Cardiac septum (tissue), 1 donor: ENCODE measurements at places on chromosomes 3 and 15. TPM values are rescaled to one million over a fixed set of nuclear protein-coding genes. Genes with fewer than 3 reads are reported as not detected.

GRCh38 chr3:154018100-154018696 is 103.0 kb upstream of the ARHGEF26 start:
- DNase-seq: no peak

DNA sequence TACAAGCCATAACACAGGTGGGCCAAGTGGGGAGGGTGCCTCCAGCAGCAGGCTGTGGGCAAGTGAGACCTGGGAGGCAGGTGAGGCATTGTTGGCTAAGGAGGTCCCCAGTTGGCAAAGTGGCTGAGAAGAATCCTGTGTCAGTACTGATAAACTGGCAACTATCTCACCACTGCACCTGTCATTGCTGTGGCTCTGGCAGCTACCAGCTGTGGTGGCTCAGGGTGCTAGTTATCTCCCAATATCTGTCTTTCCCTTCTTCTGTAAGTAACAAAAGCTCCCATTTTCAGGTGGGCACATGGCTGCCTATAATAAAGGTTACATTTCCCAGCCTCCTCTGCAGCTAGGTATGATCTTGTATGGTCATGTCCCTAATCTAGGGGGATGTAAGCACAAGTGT is 80.6 kb upstream of the RNF7 start:
- DNase-seq: no peak

- no peak for DNase-seq
Observed at GRCh38 chr3:164365242-164365641, 713.1 kb downstream of the SI start.

DNA sequence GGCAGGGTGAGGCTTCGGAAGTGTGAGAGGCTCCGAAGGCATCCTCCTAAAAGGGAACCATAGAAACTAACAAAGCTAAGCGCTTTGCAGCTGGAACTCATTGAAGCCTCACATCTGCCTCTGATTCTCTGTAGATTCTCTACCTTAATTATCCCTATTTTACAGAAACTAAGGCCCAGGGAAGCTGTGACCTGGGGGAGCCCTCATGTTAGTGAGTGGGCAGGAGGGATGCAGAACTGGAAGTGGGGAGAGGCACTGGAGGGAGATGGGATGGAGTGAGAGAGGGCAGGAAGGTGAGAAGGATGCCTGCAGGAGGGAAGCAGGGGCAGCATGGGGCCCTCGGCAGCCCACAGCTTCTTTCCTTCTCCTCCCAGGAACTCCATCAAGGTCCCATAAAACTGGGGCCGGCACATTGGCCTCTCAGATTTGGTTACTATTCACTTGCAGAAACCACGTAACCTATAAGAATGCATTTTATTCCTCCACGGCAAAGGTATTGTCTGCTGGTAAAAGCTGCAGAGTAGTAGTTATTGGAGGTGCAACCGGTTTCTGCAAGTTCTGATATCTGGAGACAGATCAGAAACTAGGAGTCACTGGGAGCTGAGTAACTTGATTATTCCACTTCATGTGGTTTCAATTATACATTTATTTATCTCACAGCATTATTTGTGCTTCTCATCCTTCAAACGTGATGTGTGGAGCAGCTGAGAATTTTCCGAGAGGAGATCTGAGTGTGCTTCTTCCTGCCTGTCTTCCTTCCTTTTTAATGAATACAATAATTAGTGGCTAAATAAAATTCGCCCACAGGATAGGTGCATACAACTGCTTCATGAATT is 24.0 kb upstream of the CHCHD6 start:
- DNase-seq: no peak

DNA sequence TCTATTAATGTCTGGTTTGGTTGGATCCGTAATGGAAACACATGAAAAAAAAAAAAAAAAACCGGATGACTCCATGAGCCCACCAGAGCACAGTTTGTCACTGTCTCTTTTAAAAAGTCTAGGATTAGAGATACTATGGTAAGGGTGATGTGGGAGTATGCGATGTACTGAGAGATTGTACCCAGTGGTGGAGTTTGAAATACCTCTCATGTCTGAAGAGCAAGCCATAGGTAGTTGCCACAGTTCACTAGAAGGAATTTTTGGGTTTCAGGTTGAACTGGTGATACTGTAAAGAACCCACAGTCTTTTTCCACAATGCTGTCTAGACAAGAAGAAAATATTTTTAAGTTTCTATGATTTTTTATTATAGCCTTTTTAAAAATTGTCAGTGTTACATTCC is 132.9 kb downstream of the KLHL25 start:
- no peak for DNase-seq

GRCh38 chr15:42498212-42499068 is 3.0 kb downstream of the SNAP23 start:
- no peak for DNase-seq

DNA sequence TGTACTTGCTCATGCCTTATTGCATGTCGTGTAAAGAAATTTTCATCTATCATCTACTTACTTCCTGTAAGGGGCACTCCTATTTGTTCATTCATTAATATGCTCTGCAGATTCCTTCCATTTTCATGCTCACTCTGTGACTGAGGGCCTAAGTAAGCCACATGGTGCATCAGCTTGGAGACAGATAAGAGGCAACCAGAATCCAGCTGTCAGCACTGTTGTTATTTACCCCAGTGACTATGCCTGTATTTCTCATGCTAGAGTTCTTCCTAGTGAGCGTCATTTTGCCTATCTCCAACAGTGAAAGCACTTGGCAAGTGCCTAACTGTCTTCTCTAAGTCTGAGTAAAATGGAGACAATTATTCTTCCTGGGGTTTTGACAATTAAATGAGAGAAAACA is 124.8 kb upstream of the ABI3BP start:
- no peak for DNase-seq

DNA sequence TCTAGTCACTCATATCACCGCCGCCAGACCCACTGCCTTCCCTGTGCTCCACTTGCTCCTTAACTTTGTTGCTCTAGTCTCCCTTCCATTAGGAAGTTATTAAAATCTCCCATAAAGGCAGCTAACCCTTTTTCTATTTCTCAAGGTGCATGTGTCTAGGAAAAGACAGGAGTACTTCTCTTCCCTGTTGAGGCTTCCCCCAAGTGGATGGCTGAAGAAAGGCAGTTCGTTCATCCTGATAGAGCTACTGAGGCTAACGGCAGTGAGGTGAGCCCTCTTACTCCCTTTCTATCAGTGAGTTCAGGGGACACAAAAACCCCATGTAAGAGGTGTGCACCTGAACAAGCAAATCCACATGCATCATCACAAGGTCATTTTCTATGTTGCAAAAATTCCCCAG is 397.8 kb downstream of the IGSF11 start:
- DNase-seq: no peak

GRCh38 chr15:66472176-66472999 is 25.2 kb downstream of the SNAPC5 start:
- no peak for DNase-seq

DNA sequence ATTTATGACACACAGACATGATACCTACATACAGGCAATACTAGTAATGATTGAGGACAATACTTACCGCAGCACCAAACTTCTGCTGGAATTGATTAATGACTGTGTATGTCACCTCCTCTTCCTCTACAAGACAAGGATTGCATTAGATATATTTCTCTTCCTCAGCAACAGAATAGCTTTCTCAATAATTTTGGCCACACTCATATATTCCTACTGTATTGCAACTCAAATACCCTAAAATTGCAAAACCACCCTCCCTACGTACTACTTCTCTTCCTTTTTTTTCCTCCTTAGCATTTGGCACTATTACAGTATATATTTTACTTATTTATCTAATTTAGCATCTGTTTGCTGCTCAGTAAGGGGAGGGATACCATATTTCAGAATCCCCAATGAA is 14.8 kb downstream of the EXD1 start:
- no peak for DNase-seq

- DNase-seq: no peak
Observed at GRCh38 chr3:32876920-32877319, 59.1 kb downstream of the TRIM71 start.

GRCh38 chr15:86317384-86317740 is 237.7 kb downstream of the AGBL1 start:
- DNase-seq: no peak

DNA sequence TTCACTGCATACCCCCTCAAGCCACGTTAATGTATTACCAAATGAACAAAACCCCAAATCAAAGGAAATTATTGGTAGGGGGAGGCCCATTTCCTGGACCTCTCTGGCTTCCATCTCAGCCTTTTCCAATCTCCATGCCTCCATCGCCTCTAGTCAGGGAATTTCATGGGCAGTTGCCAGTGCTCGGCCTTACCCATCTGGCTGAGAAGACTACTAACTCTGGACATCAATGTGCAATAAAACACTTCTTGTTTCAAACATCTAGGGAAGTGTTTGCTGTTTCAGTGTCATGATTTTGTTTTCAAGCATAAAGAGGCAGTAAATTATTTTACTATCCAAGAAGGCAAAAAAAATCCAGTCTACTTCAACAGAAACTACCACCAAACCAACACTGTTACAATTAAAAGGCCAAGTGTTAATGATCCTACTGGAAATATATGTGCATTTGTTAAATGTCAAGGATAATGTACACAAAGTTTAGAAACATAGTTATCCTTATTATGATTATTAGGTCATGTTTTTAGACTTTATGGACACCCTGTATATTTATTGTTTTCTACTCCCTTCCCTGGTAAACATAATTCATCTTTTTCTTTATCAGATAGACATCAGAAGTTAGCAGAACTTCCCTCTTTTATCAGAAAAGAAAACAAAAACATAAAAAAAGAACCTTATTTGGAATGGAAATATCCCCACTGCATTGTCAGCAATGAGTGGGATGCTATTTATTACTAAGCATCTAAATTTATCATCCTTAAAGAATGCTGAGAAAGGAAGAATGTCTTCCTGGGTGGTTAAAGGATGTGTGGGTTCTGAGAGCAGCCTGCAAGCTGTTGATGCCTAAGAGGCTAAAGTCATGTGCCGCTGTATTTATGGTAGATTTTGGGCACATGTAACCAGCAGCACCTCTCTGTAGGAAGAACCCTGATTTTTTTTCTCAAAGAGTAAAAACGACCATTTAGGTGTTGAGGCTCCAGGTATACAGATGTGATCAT is 15.2 kb downstream of the LDHAL6B start:
- no peak for DNase-seq

GRCh38 chr3:20680990-20681628 is 495.1 kb upstream of the SGO1 start:
- DNase-seq: no peak

DNA sequence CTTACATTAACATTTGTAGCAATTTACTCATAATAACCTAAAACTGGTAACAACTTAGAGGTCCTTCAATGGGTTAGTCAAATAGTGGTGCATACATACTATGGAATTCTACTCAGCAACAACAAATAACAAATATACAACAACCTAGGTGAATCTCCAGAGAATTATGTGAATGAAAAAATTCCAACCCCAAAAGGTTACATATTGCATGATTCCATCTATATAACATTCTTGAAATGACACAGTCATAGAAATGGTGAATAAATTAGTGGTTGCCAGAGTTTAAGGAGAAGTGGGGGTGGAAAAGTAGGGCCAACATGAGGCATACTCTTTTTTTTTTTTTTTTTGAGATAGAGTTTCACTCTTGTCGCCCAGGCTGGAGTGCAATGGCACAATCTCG is 12.7 kb upstream of the SNTN start:
- no peak for DNase-seq

GRCh38 chr15:101841656-101842055 is 29.7 kb downstream of the OR4F15 start:
- DNase-seq: no peak

DNA sequence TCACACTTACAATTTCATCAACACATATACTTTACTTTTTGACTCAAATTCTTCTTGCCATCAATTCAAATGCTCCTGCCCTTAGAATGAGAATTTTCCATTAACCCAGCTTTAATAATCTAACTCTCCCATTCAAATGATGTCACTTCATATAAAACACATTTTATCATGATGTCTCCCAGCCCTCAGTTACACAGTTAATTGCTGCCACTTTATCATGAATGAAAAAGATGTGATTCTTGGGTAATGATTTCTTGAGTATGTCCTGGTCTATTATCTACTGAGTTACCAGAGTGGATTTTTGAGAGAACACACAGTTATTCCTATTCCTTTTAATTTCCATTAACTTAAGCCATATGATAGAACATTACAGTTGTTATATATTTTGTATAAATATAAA is 7.6 kb downstream of the AGTR1 start:
- DNase-seq: no peak

DNA sequence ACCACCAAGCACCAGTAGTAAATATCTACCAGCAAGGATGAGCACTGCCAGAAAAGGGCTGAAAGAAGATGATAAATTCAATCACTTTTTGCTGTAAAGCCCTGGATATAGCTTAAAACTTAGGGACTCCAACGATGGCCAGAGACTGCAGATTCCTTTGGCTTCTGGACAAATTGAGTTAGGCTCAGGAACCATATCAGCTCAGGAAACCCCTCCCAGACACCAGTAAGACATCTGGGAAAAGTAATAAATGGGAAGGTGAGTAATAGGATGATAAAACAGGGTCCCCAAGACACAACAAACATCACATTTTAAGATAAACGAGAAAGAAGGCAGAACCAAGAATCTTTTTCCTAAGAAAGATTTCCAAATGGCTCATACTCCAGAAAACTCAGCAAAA is 65.0 kb downstream of the ANP32A start:
- DNase-seq: no peak

GRCh38 chr3:171526869-171527268 is 66.7 kb upstream of the TNIK start:
- DNase-seq: no peak

DNA sequence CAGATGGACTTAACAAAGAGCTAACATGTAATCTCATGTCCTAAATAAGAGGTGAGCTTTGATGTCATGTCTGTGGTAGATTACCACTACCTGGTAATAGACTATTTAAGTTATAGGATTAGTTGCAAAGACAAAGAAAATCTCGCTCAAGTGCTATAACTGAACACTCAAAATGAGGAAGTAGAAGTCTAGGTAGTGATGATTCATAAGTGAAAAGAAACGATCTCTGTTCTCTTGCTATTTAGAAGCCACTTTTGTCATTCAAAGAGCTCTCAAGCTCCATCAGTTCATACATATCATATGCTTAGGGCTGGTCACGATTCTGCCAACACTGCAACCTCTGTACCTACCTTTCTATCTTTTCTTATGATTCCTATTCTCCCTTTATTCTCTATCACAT is 110.9 kb downstream of the EDEM1 start:
- no peak for DNase-seq

The ST6GAL1 gene
- 61.8 TPM for total RNA-seq

The STRA6 gene
- total RNA-seq: 0.13 TPM

The GABRG3 gene
- 0.35 TPM for total RNA-seq

The MFN1 gene
- 49.2 TPM for total RNA-seq

The IFT122 gene
- 11.0 TPM for total RNA-seq

The CPB1 gene
- total RNA-seq: not detected

The SNRPN gene
- total RNA-seq: 359 TPM

The CPLX3 gene
- total RNA-seq: 0.67 TPM

The SMCO1 gene
- total RNA-seq: 28.7 TPM

The TSC22D2 gene
- total RNA-seq: 66.0 TPM

The GOLGA8K gene
- total RNA-seq: 0.83 TPM

The MYO1E gene
- 41.0 TPM for total RNA-seq

The NANOGP8 gene
- not detected for total RNA-seq
